ENCODE measurements at places on chromosomes 7 and 10.

GRCh38 chr7:147509541-147510200 is 1080.9 kb upstream of the C7orf33 start:
- DNase-seq = no peak

DNA sequence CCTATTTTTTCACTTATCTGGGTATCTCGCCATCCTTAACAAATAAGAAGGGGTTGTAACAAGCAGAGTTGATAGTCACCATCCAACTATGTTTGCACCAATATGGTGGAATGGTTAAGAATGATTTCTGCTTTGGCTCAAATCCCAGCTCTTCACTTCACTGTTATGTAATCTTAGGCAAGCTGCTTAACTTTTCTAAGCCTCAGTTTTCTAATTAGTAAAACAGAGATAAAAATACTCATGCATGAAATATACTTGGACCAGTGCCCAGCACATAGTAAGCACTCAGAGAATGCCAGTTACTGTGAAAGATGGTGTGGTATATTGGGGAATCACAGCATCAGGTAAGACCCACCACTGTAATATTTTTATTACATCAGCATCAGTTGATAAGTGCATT is 33.6 kb downstream of the ABCB1 start:
- DNase-seq = no peak

GRCh38 chr7:101172854-101173751 is 7.0 kb downstream of the NAT16 start:
- DNase-seq = no peak

- no peak for DNase-seq
These were observed 30.9 kb downstream of the CRCP start for GRCh38 chr7:66145400-66146104.

DNA sequence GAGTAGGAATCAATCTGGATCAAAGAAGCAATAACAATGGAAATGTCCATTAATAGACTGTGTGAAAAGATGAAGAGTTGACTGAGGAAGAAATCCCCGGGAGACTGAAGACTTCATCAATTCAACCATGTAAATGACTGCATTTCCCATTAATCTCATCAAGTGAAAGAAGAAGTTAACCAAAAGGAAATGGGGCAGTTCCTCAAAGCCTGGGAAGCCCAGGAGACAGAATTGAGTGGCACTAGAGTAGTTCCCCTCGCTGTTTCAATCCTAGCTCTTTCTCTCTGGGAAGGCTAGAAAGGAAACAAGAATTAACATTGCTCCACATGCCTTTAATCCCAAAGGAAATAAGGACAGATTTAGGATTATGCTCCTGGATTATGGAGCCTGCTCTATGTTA is 4.8 kb upstream of the OR6V1 start:
- no peak for DNase-seq

- DNase-seq = no peak
These were observed 7.6 kb downstream of the ARHGAP12 start for GRCh38 chr10:31921031-31921430.

- peak; percentile 24 for DNase-seq
These were observed 68.3 kb downstream of the ITGB1 start for GRCh38 chr10:32889631-32890212.

DNA sequence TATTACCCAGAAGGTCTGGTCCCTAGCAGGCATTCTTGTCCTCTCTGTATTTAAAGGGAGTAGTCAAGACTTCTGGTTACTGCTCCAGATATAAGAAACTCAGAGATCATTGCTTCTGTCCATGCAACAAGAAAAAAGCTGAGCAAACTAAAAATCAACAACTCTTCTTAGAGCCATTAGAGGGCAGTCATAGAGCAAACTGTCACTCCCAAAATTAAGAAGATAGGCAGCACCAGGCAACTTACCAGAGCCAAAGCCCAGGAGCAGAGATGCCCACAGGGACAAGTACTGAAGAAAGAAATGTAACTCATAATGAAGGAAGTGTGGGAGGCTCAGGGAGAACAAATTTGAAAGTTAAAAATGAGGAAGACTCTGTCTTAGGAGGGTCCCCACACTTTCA is 472.9 kb upstream of the COBL start:
- DNase-seq = no peak

- DNase-seq = no peak
These were observed 3.6 kb upstream of the STAM start for GRCh38 chr10:17640331-17640816.

- no peak for DNase-seq
These were observed 610.2 kb downstream of the AUTS2 start for GRCh38 chr7:70208236-70209063.

DNA sequence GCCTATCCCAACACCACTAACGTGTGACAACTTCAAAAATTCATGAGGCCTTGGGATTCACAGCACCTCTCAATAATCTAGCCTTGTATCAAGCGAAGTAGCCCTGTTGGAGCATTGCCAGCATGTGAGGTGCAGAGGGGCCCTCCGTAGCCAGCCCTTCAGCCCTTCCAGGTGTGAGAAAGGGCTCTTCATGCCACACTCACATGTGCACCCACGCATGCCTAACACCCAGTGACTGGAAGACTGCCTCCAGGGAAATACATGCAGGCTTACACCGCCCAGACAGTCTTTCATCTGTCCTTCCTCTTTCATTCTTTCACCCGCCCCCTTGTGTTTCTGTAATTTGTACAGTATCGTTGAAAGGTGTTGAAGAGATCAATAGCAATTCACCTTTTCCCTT is 26.1 kb downstream of the LRRC4 start:
- DNase-seq = no peak

- DNase-seq = no peak
These were observed 20.9 kb downstream of the TEX36 start for GRCh38 chr10:125661941-125662515.

- peak; percentile 59 for DNase-seq
These were observed 9.3 kb downstream of the TCAF1 start for GRCh38 chr7:143892527-143893300.

DNA sequence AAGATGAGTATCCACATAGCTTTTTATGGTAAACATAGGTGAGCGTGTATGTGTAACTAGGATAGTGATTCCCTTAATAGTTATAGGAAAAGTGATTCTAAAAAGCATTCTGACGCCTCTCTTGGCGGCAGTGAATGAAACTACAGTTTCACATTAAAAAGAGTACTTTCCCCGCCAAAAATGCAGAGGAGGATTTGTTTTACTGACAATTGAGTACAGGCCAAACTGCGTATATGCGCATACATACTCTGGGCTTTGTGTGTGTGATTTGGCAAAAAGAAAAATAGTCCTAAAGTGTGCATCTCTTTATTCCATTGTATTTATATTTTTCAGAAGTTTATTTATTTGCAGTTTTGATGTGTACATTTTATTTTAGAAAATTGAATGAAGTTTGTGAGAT is 10.3 kb downstream of the CUL1 start:
- DNase-seq = no peak

DNA sequence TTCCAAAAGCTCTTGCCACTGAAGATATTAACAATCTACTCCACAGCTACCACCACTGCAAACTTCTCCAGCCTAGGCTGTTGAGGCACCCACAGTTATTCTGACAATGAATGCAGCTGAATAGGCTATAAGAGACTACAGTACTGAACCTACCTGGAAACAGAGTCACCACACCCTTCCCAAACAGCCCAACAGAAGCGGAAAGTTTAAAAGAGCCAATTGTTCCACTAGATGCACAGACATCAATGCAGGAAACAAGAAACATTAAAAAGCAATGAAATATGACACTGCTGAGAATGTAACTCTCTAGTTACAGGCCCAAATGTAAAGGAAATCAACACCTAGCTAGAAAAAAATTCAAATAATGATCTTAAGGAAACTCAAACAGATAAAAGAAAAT is 64.5 kb upstream of the PLA2G12B start:
- DNase-seq = no peak

- no peak for DNase-seq
These were observed 201.0 kb upstream of the TPK1 start for GRCh38 chr7:145036604-145037405.

- no peak for DNase-seq
These were observed 100.3 kb upstream of the AGBL3 start for GRCh38 chr7:134885967-134886352.

DNA sequence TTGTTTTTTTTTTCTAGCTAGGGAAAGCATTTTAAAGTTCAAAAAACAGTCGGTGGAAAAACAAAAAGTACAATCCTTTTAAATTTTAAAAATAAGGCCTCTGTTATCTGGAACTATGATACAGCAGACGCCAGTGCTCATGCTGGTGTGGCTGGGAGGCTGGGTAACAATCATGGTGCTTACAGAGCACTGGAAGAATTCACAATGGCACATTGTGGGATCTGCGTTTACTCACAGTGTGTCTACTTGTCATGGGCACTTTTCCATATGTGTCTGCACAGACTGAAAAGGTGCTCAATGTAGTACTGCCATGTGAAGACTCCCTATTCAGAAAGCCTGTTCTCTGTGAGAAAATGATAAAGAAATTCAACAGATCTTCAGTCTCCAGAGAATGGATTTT is 278.2 kb upstream of the IMMP2L start:
- no peak for DNase-seq

GRCh38 chr10:60171436-60172013 is 218.2 kb downstream of the ANK3 start:
- no peak for DNase-seq

- DNase-seq = no peak
These were observed 114.2 kb upstream of the GPR22 start for GRCh38 chr7:107355616-107356015.

DNA sequence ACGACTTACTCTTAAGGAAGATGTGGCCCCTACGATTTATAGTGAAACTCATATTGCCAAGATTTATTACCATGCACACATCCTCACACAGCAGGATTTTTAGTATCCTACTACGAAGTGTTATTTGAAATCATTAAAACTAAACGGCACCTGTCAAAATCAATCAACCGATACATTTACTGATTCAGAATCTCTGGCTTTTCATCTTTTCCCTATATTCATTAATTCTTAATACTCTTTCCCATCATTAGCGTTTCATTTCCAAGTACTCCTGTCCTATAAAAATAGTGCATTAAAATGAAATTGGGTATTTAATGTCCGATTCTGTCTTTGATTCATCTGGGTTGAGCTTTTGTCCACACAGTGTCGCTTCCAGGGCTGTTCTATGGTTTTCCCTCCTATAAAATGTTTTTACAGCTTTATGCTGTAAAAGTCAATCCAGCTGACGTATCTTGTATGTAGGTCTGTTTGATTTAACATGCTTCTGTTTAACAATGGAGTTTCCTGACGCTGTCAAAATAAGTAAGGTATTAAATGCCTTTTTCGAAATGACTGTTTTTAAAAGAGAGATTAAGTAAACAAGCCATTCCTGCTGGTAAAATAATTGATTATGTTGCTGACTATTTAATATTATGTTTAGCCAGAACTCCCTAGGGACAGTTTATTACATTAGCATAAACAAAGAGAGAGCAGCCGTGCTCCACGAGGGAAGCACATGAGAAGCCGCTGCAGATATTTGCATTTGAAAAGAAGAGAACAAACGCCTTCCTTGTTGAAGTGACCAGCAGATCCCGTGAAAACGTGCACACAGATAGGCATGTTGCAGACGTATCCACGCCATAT is 22.3 kb upstream of the SFMBT2 start:
- no peak for DNase-seq

DNA sequence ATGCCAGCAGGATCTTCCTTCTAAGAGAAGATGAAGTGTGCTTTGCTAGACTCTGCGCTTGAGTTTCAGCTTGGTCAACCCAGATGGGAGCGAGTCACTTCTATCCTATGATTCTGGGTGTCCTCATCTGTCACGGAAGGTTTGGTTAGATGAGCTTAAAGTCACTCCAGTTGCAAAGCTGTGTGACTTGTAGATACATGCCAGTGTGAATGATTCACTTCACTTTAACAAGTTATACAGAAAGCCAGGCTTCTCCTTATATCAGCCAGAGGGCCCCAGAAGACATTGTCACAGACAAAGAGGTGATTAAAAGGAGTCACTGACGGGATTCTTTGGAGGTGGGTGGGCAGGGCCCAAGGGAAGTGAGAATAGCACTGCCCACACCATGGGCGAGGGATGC is 122.6 kb upstream of the PFKP start:
- DNase-seq = no peak

GRCh38 chr7:76315364-76315763 is 12.9 kb downstream of the HSPB1 start:
- no peak for DNase-seq

DNA sequence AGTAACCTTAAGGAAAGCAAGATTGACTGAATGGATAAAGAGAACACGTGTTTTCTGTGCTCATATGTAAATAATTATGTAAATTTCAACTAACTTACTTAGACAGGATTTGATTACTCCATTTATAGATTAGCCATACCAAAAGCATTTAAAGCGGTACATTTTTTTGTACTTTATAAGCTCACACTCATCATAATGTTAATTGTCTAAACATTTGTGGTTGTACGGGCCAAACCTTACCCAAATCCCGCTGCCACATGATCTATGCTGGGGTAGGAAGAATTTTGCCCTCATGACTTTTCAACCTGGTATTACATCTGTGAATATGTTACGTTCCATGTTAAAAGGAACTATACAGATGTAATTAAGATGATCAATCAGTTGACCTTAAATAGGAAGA is 29.1 kb downstream of the MKX start:
- DNase-seq = no peak

DNA sequence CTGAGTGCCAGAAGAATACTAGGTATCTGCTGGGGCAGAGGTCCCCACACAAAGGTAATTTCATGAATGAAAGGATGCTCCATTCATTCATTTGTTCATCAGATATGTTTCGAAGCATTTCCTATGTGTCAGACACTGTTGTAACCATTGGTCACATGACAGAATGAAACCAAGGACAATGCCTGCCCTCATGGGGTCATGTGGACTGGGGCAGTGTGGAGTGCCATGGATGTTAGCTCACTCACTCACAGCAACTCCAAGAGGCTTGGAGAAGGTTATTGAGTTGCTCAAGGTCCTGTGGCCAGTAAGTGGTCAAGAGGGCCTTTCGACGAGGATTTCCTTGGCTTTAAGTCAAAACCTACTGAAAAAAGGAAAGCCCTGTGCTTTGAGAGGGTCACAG is 223.5 kb downstream of the ARHGAP12 start:
- DNase-seq = no peak

GRCh38 chr7:11758627-11759111 is 73.3 kb downstream of the THSD7A start:
- DNase-seq = no peak
